Adipocyte (in vitro differentiated cells): ENCODE measurements at places on chromosomes 2 and 18.

DNA sequence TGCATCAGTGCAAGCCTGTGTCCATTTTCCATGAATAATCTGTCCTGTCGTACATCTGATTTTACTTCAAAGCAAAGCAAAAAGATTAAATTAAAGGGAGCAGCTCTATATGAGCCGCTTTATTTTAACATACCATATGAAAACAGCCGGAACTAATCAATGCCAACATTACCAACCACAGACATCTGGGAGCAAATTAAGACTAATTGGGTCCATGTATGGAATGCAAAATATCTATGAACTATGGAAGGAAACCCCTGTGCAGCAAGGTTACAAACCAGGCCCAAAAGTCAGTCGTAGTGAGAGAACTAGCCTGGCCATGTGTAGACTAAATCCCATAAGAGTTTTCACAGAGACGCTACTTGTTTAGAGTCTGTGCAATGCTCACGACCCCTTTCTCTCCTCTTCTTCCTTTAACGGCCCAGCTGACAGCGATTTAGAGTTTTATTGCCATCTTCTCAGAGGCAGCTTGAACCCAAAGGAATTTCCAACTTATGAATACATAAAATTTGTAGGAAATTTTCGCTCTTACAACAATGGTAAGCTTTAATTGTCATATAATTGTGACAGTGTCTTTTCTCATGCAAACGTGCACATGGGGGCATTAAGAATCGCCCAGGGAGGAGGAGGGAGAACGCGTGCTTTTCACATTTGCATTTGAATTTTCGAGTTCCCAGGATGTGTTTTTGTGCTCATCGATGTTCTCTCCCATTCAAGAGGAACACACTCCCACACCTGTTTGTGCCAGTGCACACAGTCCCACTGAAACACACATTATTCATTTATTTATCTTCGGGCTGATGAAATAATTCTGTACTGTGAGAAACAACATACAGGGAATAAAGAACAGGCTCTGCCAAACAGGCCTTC lies 52.9 kb upstream of the RPL31 start:
- DNase-seq, result peak; percentile 57

DNA sequence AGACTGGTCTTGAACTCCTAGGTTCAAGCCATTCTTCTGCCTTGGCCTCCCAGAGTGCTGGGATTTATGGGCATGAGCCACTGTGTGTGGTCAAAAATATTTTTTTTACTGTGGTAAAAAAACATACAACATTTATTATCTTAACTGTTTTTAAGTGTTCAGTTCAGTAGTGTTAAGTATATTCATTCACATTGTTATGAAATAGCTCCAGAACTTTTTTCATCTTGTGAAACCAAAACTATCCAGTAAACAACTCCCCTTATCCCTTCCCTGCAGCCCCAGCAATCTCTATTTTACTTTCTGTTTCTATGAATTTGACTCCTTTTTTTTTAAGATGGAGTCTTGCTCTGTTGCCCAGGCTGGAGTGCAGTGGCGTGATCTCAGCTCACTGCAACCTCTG lies 9.3 kb downstream of the RMC1 start:
- DNase-seq, result peak; percentile 69

DNA sequence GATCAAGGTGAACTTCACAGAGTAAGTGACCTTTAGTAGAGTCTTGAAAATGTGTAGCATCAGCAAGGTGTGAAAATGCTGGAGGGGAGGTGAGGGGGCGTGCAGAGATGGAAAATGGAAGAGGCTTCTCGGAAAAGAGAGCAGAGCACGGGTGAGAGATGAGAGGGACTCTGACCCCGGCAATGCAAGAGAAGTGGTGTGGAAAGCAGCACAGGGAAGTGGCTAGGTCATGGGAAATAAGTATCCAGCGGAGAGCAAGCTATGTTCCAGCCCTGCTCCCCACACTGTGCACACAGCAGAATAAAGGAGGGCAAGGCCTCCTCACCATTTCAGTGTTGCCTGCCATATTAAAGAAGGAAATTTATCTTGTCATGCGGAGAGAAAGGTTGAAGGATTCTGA lies 241.7 kb upstream of the DOK6 start:
- no peak for DNase-seq

DNA sequence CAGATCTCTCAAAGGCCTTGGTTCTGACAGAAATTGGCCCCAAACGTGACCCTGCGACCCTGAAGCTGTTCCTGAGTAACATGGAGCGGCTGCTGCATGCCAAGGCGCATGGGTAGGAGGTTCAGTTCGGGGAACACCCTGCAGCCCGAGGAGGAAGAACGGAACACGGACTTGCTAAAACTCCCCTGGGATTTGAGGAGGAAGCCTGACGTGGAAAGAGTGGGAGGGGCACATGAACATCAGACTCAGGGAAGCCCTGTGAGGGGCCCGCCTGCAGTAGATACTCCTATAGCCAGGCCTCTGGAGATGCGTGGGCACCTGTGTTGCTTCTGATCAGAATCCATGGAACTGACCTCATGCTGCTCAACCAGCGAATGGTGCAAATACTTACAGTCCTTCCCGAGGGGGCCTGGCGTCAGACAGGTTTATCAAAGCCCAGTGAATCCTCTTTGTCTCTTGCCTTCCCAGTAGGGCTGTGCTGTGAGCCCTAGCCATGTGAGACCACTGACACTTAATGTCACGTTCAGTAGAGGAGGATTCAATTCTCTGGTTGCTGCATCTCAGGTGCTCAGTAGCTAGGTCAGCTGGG lies 46.8 kb downstream of the IMPA2 start:
- no peak for DNase-seq

DNA sequence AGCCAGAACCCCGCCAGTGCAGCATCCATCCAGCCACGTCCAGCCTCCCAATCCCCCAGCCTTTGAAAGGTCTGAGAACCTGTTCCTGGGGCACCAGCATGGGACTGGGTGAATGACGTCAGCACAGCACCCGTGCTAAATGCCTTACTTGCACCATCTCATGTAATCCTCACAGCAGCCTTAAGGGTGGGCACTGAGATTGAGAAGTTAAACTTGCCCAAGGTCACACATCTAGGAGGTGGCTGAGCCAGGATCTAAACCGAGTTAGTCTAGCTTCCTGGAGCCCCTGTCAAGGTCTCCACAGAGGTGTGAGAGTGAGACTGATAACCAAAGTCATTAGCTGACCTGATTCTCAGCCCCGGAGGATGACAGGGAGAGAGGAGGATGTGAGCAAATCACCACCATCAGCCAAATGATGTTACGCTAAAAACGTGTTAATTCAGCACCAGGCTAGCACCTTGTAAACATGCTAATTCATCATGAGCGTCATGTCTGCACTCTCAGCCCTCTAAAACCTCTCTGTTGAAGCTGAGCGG lies 4.6 kb downstream of the CD8A start:
- no peak for DNase-seq

DNA sequence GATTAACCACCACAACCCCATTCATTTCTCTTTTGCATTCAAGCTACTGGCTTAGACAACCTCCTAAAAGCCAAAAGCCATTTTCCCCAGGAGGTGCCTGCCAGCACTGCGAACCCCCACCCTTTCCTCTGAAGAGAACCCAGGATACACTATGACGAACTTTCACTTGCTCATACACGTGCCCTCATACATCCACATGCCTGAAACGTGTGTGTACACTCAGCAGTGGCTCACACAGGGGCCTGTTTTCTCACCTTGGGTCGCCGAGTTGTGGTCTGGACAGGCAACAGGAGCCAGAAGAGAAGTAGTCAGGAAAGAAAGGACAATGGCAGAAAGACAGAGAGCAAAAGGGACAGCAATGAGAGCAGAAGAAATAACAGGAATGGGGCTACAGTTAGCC lies 7.4 kb downstream of the DCTN1 start:
- DNase-seq, result no peak

DNA sequence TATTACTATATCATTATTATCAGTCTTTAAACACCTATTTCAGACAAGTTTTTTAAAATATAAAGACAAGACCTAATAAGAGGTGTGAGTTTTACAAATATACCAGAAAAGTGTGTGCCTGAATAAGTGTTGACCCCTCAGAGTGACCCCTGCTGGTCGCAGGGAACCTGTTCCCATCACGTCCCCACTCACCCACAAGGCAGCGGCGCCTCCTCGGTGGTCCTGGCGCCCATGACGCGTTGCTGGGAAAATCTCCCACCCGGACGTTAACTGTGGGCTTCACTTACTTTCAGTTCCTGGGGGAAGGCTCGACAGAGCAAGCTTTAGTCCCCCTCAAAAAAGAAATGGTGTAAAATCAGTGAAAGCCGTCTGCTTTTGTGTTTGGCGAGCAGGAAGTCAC lies 93.5 kb downstream of the TMEM18 start:
- DNase-seq, result no peak

DNA sequence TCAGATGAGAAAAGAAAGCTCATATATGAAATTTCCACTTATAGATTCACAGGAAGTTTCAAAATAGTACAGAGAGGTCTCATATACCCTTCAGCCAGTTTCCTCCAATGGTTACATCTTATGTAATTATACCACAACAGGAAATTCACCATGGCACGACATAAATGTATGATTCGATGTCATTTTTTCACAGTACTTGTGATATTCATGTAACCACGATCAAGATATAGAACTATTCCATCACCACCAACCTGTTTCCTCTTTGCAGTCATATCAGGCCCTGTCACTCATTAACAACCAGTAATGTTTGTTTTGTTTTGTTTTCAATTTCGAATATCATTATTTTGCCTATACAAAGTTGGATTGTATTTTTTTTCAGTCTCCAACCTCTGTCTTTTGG lies 314.3 kb upstream of the POU3F3 start:
- DNase-seq, result no peak

GRCh38 chr2:18752022-18752493 lies 162.7 kb upstream of the NT5C1B start:
- peak; percentile 6 for DNase-seq

DNA sequence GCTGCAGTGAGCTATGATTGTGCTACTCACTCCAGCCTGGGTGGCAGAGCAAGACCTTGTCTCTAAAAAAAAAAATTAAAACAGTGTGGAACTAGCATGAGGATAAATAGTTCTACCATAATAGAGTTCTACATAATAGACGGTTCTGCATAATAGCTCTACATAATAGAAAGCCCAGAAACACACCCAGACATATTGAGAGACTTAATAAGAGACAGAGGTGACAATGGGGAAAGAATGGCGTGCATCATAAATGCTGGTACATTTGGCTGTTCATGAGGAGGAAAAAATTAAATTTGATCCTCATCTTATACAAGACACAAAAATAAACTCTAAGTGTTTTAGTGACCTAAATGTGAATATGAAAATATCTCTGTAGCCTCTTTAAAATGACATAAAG lies 58.5 kb downstream of the PTRHD1 start:
- DNase-seq, result no peak

DNA sequence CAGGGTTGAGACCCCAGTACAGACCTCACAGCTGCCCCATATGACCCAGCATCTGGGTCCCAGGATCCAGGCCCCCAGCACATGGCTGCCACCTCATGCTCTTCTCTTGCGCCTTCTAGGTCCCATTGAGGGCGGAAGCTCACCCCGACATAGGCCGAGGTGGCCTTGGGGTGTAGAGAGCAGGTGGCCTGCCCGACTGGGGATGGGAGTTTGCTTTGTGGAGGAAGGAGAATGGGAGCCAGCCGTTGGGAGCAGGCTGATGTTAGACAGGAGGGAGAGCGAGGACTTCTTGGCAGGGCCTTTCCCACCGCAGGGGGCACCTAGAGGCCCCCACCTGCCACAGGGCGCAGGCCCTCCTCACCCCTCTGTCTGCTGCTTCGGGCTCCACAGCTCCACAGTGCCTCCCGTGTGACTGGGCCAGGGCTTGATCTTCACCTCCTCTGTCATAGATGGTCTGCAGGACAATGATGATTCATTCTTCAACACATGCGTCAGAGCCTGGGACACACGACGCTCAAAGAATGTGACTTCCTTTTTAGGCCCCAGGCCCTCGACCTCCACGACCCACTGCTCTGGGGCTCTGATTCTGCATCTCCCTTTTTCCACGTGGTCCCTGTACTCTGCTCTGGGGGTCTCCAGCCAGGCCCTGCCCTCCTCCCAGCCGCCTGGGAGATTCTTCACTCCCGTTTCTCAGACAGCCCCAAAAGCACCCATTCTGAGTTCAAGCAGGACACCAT lies 86.6 kb upstream of the ODC1 start:
- DNase-seq, result no peak

GRCh38 chr2:49351560-49351959 lies 197.2 kb upstream of the FSHR start:
- DNase-seq, result no peak
